Activated CD8-positive, alpha-beta memory T cell treated with anti-CD3 and anti-CD28 coated beads for 24 hours (primary cell): ENCODE measurements at places on chromosomes 1 and 21.

- no peak for DNase-seq
These were observed 72.5 kb upstream of the MORC3 start for GRCh38 chr21:36247316-36248010.

DNA sequence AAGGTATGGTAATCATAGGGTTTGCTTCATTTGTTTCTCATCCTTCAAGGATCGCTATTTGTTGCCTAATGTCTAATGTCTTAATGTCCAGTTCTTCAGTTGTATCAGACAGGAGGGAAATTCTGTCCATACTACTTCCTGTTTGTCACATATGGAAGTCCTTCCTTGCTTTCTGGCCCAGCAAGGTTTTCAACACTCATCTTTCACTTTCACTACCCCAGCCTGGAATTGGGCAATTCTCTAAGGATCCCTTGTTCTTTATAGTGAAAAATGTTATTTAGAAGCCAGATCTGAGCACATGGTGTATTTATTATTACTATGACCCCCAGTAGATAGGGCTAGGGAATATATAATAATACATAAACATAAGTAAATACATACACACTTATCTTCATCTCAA lies 50.6 kb upstream of the SLC35A3 start:
- DNase-seq: no peak

- DNase-seq: peak; percentile 54
These were observed 32.0 kb downstream of the ZBTB17 start for GRCh38 chr1:15943992-15944307.

DNA sequence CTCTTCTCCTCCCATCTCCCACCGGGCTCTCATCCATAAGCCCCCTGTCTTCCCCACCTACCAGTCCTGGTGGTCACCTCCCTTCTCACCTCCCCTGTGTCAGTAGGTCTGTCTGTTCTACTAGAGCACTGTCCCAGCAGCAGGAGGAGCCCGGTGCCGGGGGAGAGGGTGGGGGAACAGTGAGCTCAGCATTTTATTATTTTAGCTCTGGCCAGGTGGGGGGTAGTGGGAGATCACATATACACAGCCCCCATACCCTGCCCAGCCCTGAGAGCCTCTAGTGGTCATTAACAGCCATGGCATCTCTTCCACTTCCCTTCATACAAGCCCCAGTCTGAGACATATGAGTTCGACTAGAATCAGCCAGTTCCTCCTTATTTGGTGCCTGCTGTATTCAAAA lies at the start of gene TMOD4:
Gene TMOD4, minus strand, starts transcription at position 119 of the 400 bp plus-strand sequence. CDS start 1,106 bp downstream, outside the sequence.
- no peak for DNase-seq

- DNase-seq: no peak
These were observed 4.5 kb downstream of the NCDN start for GRCh38 chr1:35561972-35562680.

DNA sequence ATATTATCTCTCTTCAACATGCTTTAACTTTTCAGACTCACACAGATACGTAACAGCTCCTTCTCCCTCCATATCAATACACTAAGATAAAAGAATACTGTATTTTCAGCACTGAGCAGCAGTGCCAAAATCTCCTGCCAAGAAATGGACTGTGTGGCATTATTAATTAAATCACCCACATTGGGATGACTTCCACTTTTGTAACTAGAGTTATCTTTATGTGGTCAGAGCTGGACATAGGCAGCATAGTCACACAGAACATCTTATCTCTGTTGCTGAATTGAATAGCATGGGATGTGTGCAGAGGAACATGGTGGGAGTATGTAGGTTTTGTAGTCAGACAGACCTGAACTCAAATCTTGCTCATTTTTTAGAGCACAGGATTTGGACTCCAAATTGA lies 41.4 kb upstream of the CACYBP start:
- no peak for DNase-seq

DNA sequence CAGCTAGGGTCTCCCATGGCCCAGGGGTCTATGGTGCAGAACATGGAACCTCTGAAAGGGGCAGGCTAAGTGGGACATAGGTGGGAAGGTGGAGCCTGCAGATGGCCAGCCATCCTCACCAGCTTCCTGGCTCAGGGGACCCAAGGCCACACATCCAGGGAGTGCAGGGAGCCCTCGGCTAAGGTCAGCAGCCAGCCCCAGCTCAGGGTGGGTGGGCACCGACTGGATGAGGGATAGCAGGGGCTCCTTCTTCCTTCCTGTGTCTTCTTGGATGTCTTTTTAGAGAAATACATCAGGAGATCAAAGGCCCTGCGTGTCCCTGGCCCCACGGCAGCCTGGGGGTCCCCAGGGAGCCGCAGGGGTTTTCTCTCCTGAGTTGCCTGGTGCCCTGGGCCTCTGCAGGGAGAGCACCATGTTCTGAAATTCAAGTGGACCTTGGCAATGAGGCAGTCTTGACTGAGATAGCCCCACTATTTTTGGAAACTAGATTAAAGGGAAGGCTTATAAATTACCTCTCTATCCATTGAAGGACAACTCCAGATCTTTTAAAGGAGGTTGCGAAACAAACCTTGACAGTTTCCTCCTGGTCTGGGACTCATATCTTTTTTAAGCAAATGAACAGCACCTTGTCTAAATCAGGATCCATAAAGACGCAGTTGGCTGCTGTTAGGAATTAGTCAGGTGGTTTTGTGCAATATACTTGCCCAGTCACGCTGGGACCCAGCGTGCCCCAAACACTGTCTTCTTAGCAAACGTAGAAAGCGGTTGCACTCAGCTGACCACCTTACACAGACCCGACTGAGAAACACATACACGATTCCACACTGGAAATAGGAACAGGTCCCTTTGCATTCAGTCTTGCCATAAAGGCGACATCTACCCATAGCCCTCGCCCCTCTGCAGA lies 242.3 kb downstream of the TOMM20 start:
- no peak for DNase-seq

DNA sequence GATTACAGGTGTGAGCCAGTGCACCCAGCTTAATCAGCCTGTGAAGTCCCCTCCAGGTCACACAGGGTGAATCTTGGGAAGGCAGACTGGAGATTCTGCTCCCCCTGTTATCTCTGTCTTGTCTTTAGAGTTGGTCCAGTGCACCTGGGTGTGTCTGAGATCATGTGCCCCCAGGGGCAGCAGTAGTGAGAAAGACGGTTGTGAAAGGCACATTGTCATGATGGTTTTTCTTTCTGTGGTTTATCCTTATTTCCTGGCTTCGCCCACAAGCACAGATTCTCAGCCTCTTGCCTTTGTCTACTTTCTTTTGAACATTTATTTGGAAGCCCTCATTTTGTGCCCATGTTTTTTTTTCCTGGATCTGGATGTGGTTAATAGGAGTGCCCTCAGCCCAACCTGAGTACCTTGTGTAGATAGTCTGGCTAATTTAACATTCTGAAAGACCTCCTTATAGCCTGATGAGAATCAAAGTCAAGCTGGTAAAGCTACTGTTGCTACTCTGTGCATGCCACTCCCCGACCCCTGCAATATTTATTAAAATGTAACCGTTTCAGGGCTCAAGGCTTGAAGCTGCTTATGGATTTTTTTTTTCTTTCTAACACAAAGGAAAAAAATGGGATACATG lies 23.7 kb downstream of the UCK2 start:
- no peak for DNase-seq
